Mesenteric fat pad (tissue), 1 donor: ENCODE measurements at places on chromosomes 5 and 9.

- no peak for DNase-seq
Measured at GRCh38 chr9:95626885-95627558, 110.3 kb upstream of the PTCH1 start.

GRCh38 chr5:43560128-43560527 lies 3.3 kb upstream of the PAIP1 start:
- no peak for DNase-seq

DNA sequence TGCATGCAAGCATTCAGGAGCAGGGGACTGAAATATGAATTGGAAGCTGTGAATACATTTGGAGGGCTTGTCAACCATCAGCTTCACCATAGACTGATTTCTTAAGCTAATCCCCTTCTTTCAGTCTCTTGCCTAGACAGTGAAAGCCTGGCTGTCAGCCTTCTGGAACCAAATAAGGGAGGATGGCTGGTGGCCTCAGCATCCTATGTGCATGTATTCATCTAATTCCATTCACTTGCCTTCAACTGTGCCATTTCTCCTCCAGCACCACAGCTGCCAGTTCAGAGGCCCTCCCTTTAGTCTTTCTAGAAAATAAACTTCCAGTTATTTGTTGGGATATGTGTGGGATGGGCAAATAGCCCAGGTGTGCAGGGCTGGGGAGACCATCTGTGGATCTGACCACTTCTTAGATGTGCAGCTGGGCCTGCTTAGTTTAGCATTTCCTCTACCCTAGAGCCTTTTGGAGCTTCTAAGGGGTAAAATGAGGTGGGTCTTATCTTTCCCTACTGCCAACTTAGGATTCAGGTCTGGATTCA lies 62.1 kb downstream of the AOPEP start:
- DNase-seq = no peak

- DNase-seq = no peak
Measured at GRCh38 chr5:25694801-25695200, 1050.0 kb upstream of the CDH10 start.

DNA sequence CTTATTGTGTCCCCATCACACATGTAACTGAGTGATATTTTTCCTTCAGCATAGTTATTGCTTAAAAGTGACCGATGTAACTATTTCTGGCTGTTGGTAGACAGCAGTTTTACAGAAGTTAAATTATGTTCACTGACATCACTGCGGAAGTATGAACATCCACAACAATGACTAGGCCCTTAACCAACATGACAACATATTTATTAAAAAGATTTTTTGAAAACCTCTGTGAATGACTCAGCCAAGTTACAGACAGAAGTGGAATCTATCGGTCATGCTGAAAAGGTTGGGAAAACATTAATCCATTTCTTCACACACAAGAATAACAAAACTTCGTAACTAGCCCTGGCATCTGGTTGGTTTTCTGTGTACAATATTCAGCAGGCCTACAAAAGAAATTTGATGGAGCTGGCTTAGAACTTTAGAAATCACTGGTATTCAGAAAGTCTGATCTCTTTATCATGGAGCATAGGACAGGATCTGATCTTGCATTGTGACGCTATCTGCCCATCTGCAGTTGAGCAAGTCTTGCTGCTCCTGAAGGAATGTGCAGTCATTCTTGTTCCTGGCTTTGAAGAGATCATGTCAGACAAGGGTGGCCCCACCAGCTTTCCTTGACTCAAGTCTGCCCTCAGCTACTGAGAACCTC lies 6.5 kb downstream of the GLIS3 start:
- no peak for DNase-seq

GRCh38 chr5:137619191-137619870 lies 116.6 kb downstream of the KLHL3 start:
- no peak for DNase-seq

GRCh38 chr9:13165236-13165945 lies 114.1 kb downstream of the MPDZ start:
- no peak for DNase-seq

GRCh38 chr9:113364951-113365350 lies 11.8 kb downstream of the HDHD3 start:
- DNase-seq = no peak

- DNase-seq = no peak
Measured at GRCh38 chr5:509611-510185, 14.6 kb downstream of the SLC9A3 start.

DNA sequence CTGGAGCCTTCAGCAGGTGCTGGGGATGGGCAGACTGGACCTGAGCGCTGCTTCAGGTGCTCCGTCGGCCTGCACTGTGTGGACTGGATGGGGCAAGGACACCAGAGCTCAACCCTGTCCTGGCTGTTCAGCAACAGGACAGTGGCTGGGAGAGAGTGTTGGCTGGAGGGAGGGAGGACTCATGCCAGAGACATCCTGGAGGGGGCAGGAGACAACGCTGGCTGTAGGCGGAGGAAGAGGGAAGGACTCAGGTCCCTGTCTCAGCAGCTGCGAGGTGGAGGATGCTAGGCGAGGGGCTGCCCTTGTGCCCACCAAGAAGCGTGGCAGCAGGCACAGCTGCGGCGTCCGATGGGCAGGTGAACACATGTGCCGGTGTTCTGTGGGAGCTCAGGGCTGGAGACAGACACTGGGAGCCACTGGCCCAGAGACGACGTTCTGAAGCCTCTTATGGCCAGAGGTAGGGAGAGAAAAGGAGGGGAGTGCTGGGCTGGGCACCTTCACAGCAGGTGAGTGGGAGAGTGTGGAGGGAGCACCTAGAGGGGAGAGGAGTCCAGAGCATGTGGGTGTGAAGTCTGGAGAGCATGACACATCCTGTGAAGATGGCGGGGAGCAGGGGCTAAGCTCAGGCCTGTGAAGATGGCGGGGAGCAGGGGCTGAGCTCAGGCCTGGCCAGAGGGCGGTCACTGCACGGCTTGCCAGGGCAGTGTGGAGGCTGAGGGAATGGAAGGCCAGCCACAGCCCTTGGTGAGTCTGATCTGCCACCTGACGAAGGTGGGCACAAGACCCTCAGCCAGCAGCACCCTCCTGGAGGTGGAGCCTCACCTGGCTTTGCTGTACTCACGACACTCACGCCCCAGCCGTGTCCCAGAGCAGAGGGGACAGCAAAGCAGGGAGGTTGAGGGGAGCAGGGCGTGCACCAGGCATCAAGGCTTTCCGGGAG lies 79.1 kb upstream of the FCN1 start:
- peak; percentile 74 for DNase-seq

DNA sequence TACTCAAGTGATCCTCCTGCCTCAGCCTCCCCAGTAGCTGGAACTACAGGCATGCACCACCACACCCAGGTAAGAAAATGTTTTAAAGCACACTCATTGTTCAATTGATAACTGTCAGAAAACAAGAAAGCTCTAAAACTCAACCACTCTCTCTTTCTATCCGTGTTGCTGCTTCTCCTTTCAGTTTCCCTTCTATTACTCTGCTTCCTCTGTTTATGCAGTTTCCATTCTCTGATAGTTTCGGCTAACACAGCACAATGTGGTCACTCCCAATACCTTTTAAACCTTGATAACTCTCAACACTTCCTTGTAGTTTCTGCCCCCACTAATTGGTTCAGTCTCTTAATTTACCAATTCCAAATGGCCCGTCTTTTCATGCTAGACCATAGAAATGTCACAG lies 59.2 kb upstream of the NR4A3 start:
- no peak for DNase-seq

GRCh38 chr9:75432888-75433287 lies 344.6 kb downstream of the OSTF1 start:
- DNase-seq = no peak

GRCh38 chr5:4275232-4275631 lies 679.6 kb downstream of the IRX1 start:
- DNase-seq = no peak

GRCh38 chr5:131525805-131526204 lies 109.2 kb downstream of the RAPGEF6 start:
- no peak for DNase-seq

- DNase-seq = no peak
Measured at GRCh38 chr5:168408561-168409305, 77.5 kb upstream of the RARS1 start.

DNA sequence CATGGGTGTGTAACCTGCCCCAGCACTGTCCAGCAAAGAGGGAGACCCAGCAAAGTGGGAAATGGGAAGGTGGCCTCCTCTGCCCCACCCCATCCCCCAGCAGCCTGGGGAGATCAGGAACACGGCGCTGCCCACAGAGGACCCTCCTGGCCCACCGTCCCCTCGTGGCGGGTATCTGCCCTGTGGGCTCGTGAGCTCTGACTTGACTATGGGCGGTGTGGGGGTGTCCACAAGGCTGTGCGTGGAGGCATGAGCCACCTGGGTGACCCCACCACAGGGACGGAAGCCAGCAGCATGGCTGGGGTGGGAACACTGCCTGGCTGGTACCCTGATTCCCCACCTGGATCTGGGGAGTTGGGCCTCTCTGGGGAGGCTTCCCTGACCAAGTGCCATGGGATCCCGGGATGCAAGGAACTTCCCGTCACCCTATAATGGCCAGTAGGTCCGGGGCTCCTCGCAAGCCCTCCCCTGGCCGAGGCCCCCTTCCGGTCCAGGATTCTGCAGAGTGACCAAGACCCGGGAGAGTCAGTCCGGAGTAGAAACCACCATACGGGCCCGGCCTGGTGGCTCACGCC lies 29.3 kb upstream of the SLC6A19 start:
- DNase-seq = peak; percentile 88

DNA sequence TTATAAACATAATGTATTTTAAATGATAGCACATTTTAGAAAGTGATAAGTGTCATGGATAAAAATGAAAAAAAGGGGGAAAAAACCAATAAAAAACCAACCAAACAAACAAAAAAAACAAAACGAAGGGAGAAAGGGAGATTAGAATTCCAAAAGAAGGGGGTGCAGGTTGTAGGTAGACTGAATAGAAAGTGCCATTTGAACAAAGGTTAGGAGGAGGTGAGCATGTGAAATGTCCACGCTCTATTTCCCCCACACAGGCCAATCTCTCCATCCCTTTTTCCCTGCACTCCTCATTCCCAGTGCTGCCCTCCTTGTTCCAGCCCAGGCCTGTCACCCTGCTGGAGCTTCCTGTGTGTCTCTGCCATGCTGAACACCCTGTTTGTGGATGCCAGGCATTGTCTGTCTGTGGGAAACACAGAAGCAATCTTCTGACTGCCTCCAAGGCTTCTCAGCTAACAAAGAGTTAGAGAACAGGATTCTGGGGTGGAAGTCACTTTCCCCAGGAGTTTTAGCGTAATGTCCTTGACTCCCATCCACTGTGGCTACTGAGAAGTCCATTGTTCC lies 138.8 kb downstream of the ADAMTS16 start:
- DNase-seq = no peak

DNA sequence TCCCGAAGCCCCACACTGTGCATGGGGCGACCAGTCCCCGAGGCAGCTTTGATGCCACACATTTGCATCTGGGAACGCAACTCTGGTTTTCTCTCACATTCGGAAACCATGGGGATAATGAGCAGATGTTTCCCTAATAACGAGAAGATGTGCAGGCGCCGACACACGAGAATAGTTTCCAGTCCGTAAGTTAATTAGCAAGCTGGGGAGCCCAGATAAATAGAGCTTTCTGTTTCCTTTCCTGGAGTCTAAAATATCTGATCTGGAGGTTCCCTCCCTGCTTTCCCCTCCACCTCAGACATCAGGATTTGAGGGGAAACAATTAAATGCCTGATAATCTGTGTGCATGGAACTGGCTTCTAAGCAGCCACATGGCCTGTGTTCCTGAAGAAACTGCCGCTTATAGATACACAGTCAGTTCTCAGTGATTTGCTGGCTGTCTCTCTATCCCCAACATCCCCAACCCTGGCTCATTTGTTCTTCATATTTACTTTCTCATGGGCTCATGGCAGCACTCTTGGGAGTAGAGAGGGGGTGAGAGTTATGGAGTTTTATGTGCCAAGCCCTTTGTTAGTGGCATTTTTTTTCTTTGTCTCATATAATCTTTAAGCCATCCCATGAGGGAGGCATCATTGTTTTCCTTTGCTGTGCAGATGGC lies 62.8 kb downstream of the PDZD2 start:
- no peak for DNase-seq

DNA sequence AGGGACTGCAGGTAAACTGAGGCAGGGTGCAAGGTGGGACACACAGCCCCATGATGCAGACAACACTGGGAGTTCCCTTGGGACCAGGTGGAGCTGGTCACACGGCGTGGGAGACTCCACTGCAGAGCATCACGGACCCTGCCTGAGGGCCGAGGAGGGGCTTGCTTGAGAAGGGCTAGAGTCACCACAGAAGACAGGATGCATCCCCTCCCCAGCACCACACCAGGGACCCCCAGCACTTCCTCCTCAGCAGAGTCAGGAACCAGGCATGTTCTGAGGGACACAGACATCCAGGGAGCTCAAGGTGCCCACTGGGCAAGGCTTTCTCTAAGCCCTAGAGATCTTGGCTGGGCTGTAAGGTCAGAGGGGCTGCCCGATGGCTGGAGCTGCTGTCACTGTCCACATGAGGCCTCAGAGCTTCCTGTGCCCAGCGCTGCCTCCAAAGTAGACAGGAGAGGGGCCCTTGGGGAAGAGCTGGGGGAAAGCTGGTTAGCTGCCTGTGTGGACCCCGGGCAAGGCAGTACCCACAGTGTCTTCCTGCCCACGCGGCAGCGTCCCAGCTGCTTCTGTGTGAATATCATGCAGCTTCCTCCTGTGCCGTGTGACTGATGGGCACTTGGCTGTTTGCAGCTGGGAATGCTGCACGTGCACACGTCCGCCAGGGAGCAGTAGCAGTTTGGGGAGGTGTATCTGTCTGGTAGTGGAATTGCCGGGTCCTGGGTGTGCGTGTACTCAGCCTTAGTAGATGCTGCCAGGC lies 176.6 kb downstream of the CACNA1B start:
- DNase-seq = peak; percentile 78

DNA sequence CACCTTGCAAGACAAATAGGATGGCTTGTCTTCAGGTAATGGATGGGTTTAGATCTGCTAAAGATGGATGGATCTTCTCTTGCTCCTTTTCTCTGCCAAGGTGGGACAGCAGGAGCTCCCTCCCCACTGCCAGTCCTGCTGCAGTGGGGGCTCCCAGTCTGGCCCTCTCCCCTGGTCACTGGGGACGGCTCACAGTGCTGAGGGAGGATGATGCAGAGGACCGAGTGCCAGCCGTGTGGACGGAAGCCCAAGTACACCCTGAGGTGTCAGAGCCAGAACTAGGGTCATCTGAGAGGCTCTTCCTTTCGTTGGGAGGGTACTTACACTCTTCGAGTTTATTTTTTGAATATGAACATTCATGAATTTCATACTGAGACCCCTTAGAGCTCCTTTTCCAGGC lies 5.7 kb downstream of the CCDC69 start:
- DNase-seq = no peak

GRCh38 chr9:37284636-37285035 lies 137.9 kb upstream of the GRHPR start:
- no peak for DNase-seq

GRCh38 chr5:116038817-116039216 lies 6.5 kb downstream of the ARL14EPL start:
- DNase-seq = no peak

GRCh38 chr5:58934629-58935097 lies 351.8 kb downstream of the RAB3C start:
- no peak for DNase-seq
